ENCODE measurements at places on chromosomes 1 and 21. TPM values are rescaled to one million over a fixed set of nuclear protein-coding genes. Genes with fewer than 3 reads are reported as not detected.

GRCh38 chr1:188499690-188500089, 1670.9 kb downstream of the PLA2G4A start:
- no peak for DNase-seq

The FNBP1L gene
- 0.02 TPM for polyA plus RNA-seq

The NGF gene
- not detected for polyA plus RNA-seq

GRCh38 chr1:2972011-2972878, 49.0 kb upstream of the ACTRT2 start:
- no peak for DNase-seq

GRCh38 chr1:195766709-195767108, 841.5 kb downstream of the KCNT2 start:
- DNase-seq, result no peak

DNA sequence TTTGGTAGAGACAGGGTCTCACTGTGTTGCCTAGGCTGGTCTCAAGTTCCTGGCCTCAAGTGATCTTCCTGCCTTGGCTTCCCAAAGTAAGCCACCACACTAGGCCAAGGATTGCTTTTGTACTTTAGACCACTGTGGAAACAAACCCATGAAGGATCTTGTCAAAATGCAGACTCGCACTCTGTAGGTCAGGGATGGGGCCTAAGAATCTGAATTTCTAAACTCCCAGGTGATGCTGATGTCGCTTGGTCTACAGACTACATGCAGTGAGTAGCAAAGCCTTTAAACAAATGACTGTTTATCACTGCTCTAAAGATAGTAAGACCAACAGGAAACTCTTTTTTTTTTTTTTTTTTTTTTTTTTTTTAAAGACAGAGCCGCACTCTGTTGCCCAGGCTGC, 54.1 kb upstream of the MUTYH start:
- peak; percentile 66 for DNase-seq

DNA sequence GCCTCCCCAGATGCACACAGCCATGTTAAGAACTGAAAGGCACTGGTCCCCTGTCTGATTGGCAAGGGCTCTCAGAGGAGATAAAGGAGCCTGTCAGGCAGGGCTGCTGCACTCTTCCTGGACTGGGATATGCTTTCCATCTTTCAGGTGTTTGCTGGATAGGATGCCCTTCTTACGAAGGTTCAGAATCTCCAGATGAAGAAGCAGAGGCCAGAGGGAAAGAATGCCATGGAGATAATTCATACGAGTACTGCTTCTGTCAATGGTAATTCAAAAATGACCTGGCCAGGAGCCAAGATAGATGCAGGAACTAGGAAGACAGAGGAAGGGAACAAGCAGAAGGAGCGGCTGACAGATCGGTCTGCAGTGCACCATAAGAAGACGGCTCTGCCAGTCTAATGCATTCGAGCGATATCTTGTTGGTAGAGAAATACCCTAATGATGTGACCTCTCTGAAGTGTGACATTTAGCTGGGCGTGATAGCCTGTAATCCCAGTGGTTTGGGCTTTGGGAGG, 16.6 kb upstream of the ATP2B4 start:
- DNase-seq, result no peak

DNA sequence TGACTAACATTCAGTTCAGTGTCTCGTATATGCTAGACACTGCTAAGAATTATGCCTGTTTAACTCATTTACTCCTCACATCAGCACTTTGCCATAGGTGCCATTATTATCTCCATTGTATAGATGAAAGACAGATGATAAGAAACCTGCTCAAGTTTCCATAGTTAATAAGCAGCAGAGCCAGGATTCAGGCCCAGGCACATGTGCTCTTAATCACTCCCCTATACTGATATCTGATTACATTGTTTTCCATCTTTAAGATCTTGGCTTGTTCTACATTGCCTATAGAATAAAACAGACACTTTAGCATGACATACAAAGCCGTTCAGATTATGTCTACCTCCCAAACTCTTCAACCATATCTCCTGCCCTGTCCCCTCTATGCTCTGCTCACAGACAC, 30.5 kb upstream of the USH2A start:
- no peak for DNase-seq

DNA sequence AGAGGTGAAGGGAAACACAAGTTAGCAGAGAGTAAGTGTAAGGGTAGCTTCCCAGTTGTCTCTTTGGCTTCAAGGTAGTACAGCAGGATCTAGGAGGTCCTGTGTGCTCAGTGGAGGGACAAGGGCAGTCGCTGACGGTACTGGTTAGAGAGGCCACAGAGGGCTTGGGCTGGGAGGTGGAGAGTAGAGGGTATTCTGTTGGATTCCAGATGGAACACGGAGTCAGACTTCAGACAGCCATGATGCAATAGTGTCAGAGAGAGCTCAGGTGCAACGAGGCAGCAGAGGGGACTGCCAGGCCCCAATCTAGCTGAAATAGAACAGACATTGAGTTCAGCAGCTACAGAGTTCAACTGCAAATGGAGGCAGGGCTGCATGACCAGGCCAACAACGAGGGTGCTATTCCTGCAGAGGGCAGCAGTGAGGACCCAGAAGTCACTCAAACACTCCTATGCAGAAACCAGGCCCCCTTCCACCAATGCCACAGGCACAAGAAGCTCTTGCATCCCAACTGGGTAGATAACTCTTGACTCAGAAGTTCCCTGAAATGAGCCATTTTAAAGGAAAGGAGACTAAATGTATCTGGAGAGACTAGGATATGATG, 325.0 kb upstream of the ESRRG start:
- no peak for DNase-seq

GRCh38 chr1:57615956-57616355, 192.1 kb upstream of the DAB1 start:
- no peak for DNase-seq

GRCh38 chr1:95096218-95096841, 20.8 kb upstream of the TLCD4 start:
- no peak for DNase-seq

The TMEM54 gene
- 0.71 TPM for polyA plus RNA-seq

- no peak for DNase-seq
Measured at GRCh38 chr1:201059871-201060555, 36.5 kb upstream of the KIF21B start.

DNA sequence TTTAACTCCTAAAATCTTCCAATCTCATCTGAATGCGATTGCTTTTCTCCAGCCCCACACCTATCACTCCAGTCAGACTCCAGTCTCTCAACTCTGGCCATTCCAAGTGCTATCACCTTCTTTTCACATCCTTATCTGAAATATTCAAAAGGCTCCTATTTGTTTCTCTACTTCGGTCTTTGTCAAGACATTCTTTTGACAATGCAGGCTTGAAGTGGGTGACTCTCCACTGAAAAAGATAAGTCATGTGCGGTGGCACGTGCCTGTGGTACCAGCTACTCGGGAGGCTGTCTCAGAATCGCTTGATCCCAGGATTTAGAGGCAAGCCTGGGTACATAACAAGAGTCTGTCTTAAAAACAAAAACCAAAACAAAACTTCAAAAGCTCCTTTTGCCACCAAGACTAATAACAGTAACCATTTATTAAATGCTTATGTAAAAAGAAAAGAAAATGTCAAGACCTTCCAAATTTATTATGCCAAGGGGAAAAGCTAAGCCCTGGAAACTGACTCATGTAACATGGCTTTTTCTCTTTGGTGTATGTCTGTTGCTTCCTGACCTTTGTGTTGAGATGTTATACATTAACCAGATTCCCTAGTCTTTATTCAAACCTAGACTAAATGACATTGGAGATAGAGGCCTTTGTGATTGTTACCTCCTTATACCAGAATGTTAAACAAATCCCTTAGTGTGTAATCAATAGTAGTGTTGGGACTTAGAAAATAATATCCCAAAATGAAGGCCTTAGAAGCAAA, 3.6 kb downstream of the ALG14 start:
- no peak for DNase-seq

GRCh38 chr1:235791532-235792060, 75.1 kb downstream of the LYST start:
- DNase-seq, result no peak

DNA sequence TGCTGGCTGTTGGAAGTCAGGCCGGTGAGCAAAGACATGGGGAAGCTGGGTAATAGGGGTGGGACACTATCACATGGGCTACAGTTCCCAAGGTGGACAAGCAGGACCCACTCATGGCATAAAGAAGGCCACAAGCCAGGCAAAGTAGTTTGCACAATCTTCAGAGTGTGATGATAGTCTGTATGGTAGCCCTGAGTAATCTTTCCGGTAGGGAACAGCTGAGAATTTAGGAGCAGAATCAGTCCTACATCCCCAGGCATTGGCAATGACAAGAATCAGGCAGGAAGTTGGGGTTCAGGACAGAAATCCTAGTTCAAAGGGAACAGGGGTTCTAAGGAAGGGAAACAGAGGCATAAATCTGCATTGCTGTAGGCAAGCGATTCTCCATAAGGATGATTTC, 23.9 kb upstream of the SPATA6 start:
- no peak for DNase-seq

The VSIG8 gene
- not detected for polyA plus RNA-seq

- DNase-seq, result no peak
Measured at GRCh38 chr21:38986806-38987632, 181.3 kb downstream of the ETS2 start.

GRCh38 chr21:46546799-46547198, 58.1 kb downstream of the S100B start:
- no peak for DNase-seq

- DNase-seq, result no peak
Measured at GRCh38 chr21:28943631-28944030, 49.0 kb downstream of the LTN1 start.

DNA sequence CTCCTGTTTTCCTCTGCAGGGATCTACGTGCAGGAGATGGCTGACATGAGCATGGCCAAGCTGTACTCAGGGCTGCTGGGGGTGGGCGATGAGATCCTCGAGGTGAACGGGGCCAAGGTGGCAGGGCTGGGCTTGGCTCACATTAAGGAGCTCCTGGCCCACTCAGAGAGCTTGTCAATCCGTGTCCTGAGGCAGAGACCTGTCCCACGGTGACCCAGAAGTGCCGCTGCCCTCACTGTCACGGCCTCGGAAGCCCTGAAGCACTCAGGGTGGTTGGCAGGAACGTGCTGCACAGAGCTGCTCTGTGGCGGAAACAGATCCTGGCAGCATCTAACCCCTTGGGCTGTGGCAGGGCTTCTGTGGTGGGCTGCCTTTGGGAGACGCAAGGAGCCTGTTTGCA, 37.6 kb downstream of the KIAA1614 start:
- DNase-seq, result no peak

GRCh38 chr1:72271555-72272085, 10.7 kb downstream of the NEGR1 start:
- DNase-seq, result no peak

DNA sequence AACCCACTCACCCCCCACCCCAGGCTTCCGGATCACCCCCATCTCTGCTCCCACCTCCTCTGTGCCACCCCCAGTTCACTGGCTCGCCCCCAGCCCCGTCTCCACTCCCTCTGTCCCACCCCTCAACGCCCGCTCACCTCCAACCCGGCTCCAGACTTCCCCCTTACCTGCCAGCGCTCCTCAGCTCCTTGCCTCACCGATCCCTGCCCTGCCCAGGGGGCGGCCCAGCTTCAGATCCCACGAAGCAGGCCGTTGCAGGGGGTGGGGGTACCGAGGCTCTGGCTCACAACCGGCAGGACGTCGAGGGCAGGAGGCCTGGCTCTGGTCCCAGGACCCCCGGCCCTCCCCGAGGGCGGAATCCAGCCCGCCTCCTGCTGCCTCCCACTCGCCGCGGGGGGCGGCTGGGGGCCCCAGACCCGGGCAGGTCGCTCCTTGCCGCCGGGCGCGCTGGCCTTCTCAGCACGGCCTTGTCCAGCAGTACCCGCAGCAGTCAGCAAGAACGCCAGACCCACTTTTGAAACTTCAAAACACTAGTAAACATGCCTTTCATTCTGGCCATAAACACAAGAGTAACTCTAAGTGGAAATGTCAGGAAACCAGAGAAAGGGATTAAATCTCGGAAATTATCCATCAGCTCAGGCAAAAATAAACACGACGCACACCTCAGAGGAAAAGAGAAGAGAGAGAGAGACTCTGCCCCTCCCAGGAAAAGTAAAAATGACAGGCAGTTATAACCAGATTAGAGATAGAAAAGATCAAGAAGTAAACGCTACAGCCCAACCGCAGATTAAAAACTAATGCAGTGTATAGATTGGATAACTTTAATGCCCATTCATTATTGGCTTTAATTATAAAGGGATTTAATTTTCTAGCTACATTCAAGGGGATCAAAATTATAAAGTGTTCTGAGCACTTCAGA, 1.0 kb upstream of the FAM89A start:
- DNase-seq, result no peak

DNA sequence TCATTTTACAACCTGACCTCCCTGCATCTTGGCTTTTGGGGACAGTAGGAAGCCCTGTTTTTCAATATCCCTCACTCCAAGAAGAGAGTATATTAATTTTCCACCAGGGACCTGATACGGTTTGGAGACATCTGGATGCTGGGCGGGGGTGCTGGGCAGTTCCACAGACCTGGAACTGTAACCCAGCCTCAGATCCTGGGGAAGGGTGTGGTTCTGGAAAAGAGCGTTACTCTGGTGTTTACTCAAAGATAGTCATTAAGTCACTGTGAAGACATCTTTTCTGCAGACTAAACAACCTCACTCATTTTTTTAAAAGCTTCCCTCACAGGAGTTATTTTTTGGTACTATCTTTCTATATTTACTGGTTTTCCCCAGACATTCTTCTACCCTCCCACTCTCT, 189.8 kb downstream of the CLIC6 start:
- DNase-seq, result no peak

The BTBD8 gene
- polyA plus RNA-seq, result 0.18 TPM

DNA sequence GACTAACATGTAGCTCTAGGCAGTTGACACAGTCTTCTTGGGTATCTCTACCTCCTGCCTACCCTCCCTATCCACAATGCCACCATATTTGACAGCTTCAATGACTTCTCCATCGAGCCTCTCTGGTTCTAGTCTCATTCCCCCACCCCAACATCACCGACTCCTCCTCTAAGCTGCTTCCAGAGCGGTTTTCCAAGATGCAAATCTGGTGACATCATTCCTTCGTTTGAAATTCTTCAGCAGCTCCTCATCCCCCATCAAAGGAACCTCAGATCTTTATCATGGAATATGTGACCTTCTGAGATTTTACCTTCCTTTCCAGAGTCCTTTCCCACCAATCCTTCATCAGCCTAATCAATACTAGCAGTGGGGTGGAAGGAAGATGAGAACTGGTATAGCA, 352.4 kb upstream of the RUNX1 start:
- no peak for DNase-seq
